ENCODE measurements at places on chromosomes 7 and 10.

DNA sequence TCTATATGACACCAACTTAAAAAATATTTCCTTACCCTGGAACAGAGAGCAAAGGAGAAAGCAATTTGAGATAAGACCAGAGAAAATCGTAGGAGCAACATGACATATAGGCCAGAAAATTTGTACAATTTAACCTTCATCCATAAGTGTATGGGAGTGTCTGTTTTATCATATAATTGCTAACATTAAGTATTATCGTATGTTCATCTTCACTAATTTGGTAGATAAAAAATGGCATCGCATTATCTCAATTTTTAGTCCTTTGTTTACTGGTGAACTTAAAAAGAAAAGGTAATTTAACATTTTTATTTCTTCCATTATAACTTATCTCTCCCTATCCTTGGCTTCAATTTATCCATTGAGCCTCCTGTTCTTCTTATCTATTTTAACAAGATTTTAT, 873.4 kb downstream of the KCNMA1 start:
- no peak for DNase-seq

- no peak for DNase-seq
Measured at GRCh38 chr7:5610500-5611186, 170.8 kb downstream of the RNF216 start.

GRCh38 chr10:108561649-108562048, 1361.7 kb downstream of the XPNPEP1 start:
- no peak for DNase-seq

GRCh38 chr10:31477584-31477983, 158.6 kb downstream of the ZEB1 start:
- DNase-seq = no peak

- DNase-seq = peak; percentile 75
Measured at GRCh38 chr10:32367793-32368453, 21.0 kb upstream of the EPC1 start.

Measured in activated CD8-positive, alpha-beta memory T cell treated with anti-CD3 and anti-CD28 coated beads, Interleukin-2, amount 50 U/mL, for 48 hours (primary cell).